Activated CD8-positive, alpha-beta memory T cell treated with anti-CD3 and anti-CD28 coated beads, Interleukin-2, amount 10 ng/mL, durations not matched to agents 7 days and 5 days (primary cell): ENCODE measurements at places on chromosomes 12 and 14. TPM values are rescaled to one million over a fixed set of nuclear protein-coding genes. Genes with fewer than 3 reads are reported as not detected.

The GARIN6 gene
- total RNA-seq: not detected

The MUCL1 gene
- total RNA-seq: not detected

The CPNE6 gene
- total RNA-seq: 0.12 TPM

DNA sequence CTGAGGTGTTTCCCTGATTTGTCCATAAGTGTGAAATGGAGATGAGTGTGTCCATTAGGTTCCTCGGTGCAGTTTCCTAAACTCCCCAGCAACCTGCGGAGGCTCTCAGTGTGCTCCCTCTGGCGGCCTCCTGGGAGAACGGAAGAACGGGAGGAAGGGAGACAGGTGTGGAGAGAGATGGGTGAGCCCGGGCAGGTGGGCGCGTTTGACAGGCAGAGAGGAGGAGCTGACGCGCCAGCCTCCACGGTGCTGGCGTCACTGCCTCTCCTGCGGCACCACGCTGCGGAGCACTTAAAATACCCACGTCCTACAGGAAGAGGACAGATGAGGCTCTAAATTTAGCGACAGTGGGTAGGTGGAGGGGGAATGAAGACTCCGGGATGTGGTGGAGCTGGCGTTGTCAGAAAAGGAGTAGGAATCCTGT, 26.8 kb upstream of the PEX5 start:
- H3K4me3 ChIP-seq: no peak overlapping the region
- H3K4me1 ChIP-seq: peaks cover 5% of the 10 kb centered on the region
- no peak overlapping the region for H3K27ac ChIP-seq
- H3K27me3 ChIP-seq: peaks cover 25% of the 10 kb centered on the region
- peaks cover 4% of the 10 kb centered on the region for H3K36me3 ChIP-seq
- DNase-seq: no peak

DNA sequence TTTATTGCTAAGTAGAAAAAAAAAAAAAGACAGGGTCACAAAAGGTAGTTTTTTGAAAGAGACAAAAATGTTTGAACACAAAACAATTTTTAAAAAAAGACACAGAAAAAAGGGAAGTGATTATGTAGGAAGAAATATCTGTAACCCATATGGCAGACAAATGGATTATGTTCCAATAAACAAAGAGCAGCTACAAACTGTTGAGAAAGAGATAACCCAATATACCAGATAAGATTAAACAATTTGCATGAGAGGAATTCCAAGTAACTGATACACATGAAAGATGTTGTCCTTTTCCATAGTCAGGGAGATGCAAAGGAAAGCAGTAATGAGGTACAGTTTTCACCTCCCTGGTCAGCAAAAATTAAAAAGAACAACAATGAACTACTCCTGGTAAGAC, 44.9 kb downstream of the PTPRR start:
- H3K4me3 ChIP-seq: no peak overlapping the region
- no peaks in the 10 kb centered on the region for H3K4me1 ChIP-seq
- DNase-seq: no peak
- no peaks in the 10 kb centered on the region for H3K36me3 ChIP-seq
